ENCODE measurements at places on chromosomes 16 and 17. TPM values are rescaled to one million over a fixed set of nuclear protein-coding genes. Genes with fewer than 3 reads are reported as not detected.
A peak's percentile ranks its signal among the peaks of the same experiment; 100 is the strongest.

DNA sequence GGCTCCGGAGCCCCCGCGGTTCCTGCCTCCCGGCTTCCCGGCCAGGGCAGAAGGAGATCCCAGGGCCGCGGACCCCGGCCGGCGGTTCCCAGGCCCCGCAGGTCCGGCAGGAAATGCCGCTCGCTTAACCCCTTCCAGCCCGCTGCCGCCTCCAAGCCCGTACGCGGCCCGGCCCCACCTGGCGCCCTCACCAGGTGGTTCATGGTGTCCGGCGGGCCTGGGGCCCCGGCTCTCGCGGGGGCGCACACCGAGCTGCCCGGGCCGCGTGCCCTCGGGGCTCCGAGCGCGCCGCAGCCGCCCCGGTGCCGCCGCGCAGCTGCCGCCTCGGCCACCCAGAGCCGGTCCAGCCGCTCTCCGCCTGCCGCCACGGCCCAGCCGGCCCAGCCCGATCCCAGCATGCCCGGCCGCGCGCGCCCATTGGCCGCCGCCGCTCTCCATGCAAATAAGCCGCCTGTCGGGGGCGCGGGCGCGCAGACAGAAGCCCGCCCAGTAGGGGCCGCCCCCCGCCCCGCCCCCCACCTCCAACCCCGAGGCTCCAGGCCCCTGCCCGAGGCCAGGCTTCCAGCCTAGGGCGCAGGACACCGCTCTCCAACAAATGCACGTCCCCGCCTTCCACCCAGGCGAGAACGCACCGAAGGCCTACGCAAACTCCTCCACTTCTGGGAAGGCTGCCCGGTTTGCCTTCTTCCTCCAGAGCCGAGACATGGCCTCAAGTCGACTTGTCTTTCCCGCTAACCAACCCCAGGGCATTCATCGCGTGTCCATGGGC, at the start of gene BCAR1:
TSS of gene BCAR1 (minus strand) at position 345 of the 769 bp plus-strand sequence. CDS start at position 203, 142 bp downstream.
- peak; percentile 93 for DNase-seq
- peak within 1 kb of the TSS; percentile 60 for H3K27ac ChIP-seq
- H3K27me3 ChIP-seq = no peaks in the 10 kb centered on the region
- no peaks in the 10 kb centered on the region for H3K36me3 ChIP-seq
- no peaks in the 10 kb centered on the region for H3K4me1 ChIP-seq

The CLN3 gene
- total RNA-seq = 25.5 TPM

The ARHGAP44 gene
- 0.49 TPM for total RNA-seq

The C16orf86 gene
- 2.4 TPM for total RNA-seq

The MMP15 gene
- total RNA-seq = 22.3 TPM

- H3K36me3 ChIP-seq = peaks cover 4% of the 10 kb centered on the region
- H3K27ac ChIP-seq = no peak overlapping the region
- no peaks in the 10 kb centered on the region for H3K27me3 ChIP-seq
- H3K4me1 ChIP-seq = peaks cover 7% of the 10 kb centered on the region
- no peak overlapping the region for H3K4me3 ChIP-seq
- DNase-seq = no peak
These were observed 41.3 kb downstream of the BAIAP2 start for GRCh38 chr17:81076141-81076679.

The HNF1B gene
- total RNA-seq = 5.2 TPM

DNA sequence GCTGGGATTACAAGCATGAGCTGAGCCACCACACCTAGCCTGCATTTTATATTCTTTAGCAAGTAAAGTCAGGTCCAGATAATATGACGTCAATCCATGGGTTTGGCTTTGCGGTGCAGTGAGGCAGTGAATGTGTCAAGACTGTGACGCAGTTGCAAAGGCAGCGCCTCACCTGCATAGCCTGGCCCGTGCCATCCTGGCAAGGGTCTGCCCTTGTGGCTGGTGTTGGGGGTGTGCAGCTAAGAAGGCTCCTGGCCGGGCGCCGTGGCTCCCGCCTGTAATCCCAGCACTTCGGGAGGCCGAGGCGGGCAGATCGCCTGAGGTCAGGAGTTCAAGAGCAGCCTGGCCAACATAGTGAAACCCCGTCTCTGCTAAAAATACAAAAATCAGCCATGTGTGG, 7.0 kb downstream of the PDF start:
- H3K27me3 ChIP-seq = no peaks in the 10 kb centered on the region
- no peak overlapping the region for H3K4me3 ChIP-seq
- peak; percentile 71 for DNase-seq
- no peak overlapping the region for H3K27ac ChIP-seq
- H3K4me1 ChIP-seq = peaks cover 70% of the 10 kb centered on the region

- no peak overlapping the region for H3K27ac ChIP-seq
- H3K4me3 ChIP-seq = no peak overlapping the region
- no peak for DNase-seq
These were observed 5.7 kb downstream of the LAT start for GRCh38 chr16:28990375-28991040.

DNA sequence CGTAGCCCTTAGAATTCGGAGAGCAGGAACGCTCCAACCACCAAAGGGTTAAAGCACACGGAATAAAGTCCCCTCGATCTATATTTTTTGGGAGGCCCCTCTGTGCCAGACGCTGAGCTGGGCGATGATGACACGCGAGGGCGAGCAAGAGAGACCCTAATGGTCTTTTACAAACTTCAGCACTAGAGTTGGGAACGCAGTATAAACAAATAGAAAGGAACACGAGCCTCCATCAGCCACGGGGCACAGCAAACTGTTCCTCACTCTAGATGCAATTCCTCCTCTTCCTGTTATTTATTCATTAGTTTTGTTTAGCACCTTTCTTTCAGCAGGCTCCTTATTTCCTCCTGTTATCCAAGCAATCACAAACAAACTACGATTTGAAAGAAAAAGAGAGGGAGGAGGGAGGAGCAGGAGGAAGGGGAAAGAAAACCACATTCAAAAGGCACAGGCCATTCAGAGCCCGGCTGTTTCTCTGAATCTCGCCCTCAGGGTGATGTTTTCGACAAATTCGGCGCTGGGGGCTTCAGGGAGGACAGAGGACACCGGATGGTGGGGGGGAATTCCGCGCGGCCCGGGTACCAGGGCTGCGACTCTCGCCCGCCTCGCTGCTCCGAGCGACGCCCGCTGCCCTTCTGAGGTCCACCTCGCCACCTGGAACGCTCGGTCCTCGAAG, 1.6 kb downstream of the TOX3 start:
- H3K27me3 ChIP-seq = no peaks in the 10 kb centered on the region
- H3K4me1 ChIP-seq = no peaks in the 10 kb centered on the region
- peak overlapping the region; percentile 56 for H3K27ac ChIP-seq
- peak overlapping the region; percentile 66 for H3K4me3 ChIP-seq

- DNase-seq = no peak
- H3K4me3 ChIP-seq = no peak overlapping the region
- no peaks in the 10 kb centered on the region for H3K4me1 ChIP-seq
These were observed 56.2 kb downstream of the PRMT7 start for GRCh38 chr16:68367030-68367429.

The SLX1A gene
- 26.1 TPM for total RNA-seq

- DNase-seq = no peak
- H3K27me3 ChIP-seq = no peaks in the 10 kb centered on the region
- H3K4me3 ChIP-seq = no peak overlapping the region
- H3K4me1 ChIP-seq = no peaks in the 10 kb centered on the region
- H3K27ac ChIP-seq = no peak overlapping the region
These were observed 389.1 kb downstream of the HAPSTR1 start for GRCh38 chr16:9480503-9480902.

GRCh38 chr17:52383493-52384100, 225.1 kb upstream of the CA10 start:
- H3K36me3 ChIP-seq = no peaks in the 10 kb centered on the region
- no peak overlapping the region for H3K27ac ChIP-seq
- H3K4me3 ChIP-seq = no peak overlapping the region
- H3K27me3 ChIP-seq = no peaks in the 10 kb centered on the region
- DNase-seq = no peak
- no peaks in the 10 kb centered on the region for H3K4me1 ChIP-seq

Data from right lobe of liver (tissue), 6 donors.